Stimulated activated CD4-positive, alpha-beta T cell treated with anti-CD3 and anti-CD28 coated beads, Interleukin-4, amount 100 ng/mL, for 1 hour (primary cell): ENCODE measurements at places on chromosomes 12 and 14.

- DNase-seq: no peak
Observed at GRCh38 chr14:57209561-57209960, 59.1 kb downstream of the EXOC5 start.

- DNase-seq: no peak
Observed at GRCh38 chr12:68673788-68674187, 13.0 kb upstream of the NUP107 start.

- DNase-seq: no peak
Observed at GRCh38 chr12:3189282-3189681, 112.1 kb downstream of the TSPAN9 start.

DNA sequence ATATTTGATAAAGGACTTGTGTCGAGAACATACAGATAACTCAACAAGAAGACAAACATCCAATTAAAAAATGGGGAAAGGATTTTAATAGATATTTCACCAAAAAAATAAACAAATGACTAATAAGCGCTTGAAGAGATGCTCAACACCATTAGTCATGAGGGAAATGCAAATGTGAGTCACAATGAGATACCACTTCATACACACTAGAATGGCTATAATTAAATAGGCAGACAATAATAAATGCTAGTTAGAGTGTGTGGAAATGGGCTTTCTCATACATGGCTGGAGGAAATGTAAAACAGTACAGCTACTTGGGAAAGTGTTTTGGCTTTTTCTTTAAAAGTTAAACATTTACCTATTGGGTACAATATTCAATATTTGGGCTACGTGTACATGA lies 34.8 kb downstream of the DLK1 start:
- DNase-seq: no peak

DNA sequence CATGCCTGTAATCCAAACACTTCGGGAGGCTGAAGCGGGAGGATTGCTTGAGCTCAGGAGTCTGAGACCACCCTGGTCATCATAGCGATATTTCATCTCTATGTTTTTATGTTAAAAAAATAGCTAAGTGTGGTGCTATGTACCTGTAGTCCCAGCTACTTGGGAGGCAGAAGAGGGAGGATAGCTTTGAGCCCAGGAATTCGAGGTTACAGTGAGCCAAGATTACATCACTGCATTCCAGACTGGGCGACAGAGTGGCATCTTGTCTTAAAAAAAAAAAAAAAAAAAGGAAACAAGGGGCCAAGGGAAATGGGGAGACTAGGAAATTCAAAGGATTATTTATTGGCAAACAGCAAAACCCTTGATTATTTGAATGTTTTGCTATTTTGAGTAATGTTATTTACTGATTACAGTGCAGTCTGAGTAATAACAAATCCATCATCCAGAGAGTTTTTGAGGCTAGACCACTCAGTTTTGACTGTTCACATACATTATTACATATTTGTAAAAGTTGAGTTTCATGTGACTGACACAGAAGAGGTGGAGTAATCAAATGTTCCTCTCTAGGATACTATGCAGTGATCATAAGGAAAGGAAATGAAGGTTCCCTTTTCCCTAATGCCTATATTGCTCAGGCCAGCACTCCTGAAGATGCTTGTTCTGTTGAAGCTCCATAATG lies 40.8 kb downstream of the PRKCH start:
- no peak for DNase-seq

- no peak for DNase-seq
Observed at GRCh38 chr12:124404162-124404784, 109.4 kb downstream of the RFLNA start.

- no peak for DNase-seq
Observed at GRCh38 chr12:1914114-1914911, 4.1 kb downstream of the CACNA2D4 start.

- DNase-seq: no peak
Observed at GRCh38 chr12:19792028-19792427, 352.7 kb downstream of the AEBP2 start.

DNA sequence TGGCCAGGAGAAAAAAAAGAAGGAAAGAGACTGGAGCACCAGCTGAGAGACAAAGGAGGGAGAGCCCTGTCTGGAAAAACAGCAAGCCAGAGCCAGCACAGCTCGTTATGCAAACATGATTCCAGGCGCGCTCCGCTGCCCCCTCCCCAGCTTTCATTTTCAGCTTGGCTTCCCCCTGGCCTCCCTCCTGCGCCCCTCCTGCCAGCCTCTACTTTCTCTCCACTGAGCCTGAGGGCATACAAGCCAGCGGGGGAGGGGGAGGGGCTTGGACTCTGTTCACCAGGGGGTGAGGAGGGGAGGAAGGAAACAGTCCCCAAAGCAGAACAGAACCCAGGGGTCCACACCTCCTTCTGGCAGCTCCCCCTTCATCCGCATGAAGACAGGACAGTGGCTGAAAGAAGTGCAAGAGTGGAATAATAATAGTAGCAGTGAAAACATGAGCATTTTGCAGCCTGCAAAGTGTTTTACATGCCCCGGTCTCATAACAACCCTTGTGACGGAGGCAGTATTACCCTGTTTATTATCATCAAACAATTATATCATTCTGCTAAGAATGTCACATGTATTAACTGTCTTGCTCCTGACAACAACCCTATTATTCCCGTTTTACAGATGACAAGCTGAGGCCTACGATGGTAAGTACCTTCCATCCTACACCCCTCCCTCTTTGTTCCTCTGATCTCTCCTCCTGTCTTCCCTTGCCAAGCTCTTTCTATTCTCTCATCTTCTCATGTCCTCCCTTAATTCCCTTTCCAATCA lies 24.2 kb downstream of the SMUG1 start:
- DNase-seq: no peak

- DNase-seq: no peak
Observed at GRCh38 chr12:120474616-120474960, 5.0 kb upstream of the SRSF9 start.

DNA sequence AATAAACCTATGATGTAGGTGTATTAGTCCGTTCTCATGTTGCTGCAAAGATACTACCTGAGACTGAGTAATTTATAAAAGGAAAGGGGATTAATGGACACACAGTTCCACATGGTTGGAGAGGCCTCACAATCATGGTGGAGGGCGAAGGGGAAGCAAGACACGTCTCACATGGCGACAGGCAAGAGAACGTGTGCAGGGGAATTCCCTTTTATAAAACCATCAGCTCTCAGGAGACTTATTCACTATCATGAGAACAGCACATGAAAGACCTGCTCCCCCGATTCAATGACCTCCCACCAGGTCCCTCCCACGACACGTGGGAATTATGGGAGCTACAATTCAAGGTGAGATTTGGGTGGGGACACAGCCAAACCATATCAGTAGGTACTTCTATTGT lies 58.7 kb upstream of the DICER1 start:
- no peak for DNase-seq

DNA sequence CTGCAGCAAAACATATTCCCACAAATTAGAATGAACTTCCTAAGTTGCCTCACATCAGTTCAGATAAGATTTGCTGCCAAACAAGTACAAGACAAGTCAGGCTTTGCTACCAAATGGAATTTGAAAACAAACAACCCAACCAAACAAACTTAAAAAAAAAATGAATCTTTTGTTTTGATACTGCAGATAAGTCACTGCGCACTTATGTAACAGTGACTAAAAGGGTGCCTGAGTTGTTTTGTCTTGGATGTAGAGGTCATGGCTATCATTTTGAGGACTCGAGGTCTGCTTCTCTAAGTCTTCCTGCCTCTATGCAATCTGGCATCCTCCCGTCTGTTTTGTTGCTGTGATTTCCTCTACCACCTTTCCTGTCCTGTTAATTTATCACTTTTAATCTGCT lies 11.1 kb upstream of the EPS8 start:
- DNase-seq: no peak

DNA sequence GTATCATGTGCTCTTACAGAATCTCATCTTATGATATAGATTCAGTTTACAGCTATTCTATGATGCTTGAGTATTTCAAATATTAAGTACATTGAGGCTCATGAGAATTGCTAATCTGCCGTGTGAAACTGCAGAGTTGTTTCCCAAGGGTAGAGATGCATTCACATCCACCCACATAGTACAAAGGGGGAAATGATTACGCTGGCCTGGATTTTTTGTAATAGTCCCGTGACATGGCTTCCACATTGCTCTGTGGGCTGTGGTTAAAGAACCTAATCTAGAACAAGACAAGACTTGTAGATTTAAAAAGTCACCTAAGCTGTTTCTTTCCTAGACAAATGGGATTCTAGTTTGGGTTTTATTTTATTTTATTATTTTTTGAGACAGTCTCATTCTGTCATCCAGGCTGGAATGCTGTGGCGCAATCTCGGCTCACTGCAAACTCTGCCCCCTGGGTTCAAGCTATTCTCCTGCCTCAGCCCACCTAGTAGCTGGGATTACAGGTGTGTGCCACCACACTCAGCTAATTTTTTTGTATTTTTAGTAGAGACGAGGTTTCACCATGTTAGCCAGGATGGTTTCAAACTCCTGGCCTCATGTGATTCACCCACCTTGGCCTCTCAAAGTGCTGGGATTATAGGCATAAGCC lies 13.0 kb upstream of the RIOX1 start:
- no peak for DNase-seq

GRCh38 chr12:30989754-30990153 lies 63.2 kb downstream of the TSPAN11 start:
- no peak for DNase-seq

- DNase-seq: no peak
Observed at GRCh38 chr14:105050551-105050897, 14.7 kb downstream of the GPR132 start.

- DNase-seq: no peak
Observed at GRCh38 chr14:102717276-102717675, 60.0 kb upstream of the TRAF3 start.

DNA sequence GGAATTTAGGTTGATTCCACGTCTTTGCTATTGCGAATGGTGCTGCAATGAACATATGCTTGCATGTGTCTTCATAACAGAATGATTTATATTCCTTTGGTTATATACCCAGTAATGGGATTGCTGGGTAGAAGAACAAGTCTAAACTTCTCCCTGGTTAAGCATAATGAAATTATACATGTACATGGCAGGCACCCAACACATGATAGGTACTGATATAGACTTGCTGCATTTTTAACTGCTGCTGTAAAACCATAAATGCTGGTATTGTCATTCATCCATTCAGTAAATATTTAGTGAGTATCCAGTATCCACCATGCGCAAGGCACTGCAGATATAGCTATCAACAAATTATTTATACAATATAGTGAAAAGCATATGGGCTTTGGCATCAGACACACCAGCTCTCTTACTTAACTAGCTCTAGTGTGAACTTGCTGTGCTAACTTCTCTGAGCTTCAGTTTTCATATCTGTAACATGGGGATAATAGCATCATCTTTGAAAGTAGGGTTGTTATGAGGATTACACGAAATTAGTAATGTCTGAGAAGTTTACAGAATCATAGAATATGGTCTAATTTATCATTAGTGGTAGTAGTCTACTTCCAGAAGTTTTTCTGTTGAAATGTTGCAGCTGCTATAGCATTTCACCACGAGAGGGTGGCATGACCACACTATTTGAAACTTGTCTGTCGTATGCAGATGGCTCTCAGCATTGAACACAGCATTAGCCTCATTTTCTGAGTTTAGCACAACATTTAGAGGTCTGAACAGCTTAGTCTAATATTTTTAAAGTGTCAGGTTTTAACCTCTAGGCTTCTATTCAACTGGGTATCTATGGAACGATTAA lies 32.0 kb upstream of the SEL1L start:
- DNase-seq: no peak

DNA sequence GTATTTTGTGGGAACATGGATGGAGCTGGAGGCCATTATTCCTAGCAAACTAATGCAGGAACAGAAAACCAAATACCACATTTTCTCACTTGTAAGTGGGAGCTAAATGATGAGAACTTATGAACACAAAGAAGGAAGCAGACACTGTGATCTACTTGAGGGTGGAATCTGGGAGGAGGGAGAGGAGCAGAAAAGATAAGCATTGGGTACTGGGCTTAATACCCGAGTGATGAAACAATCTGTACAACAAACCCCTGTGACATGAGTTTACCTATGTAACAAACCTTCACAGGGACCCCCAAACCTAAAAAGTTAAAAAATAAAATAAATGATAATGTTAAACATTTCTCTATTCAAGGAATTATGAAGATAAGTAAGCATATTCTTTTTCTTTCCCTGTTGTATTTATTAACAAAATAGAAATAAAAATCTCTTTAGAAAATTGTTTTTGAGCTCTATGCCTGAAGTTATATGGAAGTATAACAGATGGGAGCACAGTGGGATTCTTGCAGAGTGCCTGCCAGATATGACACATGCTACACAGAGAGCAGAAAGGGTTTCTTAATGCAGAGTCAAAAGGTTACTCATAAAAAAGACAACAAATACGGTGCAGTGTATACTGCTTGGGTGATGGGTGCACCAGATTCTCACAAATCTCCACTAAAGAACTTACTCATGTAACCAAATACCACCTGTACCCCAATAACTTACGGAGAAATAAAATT lies 52.0 kb upstream of the SYNE2 start:
- DNase-seq: no peak

- DNase-seq: peak; percentile 11
Observed at GRCh38 chr14:65164068-65164824, 61.9 kb upstream of the MAX start.

- no peak for DNase-seq
Observed at GRCh38 chr12:33649992-33650391, 210.4 kb upstream of the SYT10 start.

DNA sequence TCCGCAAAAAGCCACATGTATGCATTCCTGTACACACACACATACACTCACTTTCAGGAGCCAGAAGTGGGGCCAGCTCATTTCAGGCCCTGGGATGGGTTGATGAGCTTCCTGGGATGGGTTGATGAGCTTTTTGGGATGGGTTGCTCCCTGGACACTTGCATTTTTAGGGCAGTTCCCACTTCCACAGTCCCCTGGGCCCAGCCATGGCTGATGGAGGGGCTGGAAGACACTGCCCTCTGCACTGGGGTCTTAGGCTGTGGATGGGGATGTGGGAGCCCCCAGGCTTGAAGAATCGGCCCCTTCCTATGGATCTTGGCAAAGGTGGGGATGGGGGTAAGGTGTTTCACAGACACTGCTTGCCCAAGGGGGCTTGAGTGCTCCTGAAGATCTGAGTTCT lies 12.7 kb downstream of the ACVRL1 start:
- no peak for DNase-seq

DNA sequence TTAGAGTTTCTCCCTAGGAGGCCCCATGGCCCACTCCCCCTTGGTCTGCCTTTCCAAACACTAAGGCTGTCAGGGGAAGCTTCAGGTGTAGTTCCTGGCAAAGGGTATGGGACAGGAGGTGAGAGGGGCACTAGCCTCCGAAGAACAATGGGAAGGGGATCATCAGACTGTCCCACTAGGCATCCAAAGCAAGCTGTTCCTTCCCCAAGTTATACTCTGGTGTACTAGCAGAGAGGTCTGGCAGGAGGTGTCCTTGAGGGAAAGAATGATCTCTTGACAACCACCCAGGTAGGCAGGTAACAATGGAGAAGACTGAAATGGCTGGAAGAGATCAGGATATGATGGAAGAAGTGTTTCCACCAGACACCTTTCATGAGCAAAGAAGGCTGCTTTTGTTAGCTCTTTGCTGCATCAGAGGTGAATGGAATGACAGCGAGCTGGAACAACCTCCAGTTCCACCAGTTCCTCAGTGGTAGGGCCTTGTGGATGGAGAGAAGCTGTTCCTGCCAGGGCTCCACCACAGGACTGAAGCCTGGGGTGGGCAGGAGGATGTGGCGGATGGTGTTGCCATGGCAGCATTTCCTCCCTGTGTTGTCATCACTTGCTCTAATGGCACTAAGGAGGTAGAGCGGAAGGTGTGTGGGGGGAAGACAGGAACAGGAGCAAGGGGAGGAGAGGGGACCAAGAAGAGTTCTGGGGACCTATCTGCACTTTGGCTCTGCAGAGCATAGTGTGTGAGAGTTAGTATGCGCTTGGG lies 2.3 kb upstream of the AGAP2 start:
- DNase-seq: peak; percentile 61
